ENCODE measurements at places on chromosomes 13 and 19. TPM values are rescaled to one million over a fixed set of nuclear protein-coding genes. Genes with fewer than 3 reads are reported as not detected.

DNA sequence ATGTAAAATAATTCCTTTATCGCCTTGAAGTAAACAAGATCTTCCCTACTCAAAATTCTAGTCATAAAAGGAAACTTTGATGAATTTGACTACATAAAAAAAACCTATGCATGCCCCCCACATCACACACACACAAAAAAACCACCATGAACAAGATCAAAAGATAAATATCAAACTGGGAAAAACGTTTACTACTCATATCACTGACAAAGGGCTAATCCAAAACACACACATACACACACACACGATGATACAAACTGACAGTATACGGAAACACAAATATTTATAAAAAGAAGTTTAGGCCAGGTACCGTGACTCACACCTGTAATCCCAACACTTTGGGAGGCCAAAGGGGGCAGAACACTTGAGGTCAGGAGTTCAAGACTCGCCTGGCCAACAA is 61.9 kb downstream of the TSC22D1 start:
- no peak for DNase-seq

GRCh38 chr19:4870025-4870700 is 2.7 kb upstream of the PLIN3 start:
- peak; percentile 96 for DNase-seq

DNA sequence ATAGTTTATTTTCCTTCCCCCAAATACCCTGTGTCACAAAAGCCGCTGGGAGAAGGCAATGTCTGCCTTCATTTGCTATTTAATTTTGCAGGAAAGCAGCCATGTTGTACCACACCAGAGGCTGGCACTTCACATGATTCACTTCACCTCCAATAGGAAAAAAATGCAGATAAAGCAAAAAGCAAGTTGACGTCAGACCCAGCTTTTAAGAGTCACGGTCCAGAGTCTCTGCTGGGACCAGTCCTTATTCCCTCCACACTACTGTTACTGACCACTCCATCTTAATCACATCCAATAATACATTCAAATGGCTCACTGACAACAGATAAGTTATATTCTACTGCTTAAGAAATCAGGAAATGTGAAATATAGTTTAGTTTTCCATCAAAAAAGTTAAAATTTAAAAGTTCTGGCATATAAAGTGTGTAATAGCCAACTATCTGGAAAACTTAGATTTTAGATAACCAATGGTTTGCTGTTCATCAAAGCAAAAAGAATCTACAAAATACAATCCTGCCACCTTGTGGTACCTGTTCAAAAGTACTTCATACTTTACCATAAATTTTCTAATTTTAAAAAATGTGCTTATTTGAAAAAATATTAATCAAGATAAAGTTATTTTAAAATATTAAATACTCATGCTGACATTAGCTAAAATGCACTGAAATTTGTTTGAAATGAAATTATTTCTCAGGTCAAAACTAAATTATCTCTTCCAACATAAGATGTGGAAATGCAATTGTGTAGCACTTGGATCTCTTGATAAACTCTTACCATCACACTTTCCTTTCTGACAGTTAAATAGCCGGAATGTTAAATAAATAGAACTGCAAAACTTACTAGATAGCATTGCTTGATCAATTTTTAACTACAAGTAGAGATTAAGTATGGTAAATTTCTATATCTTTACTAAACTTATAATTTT is 97.3 kb downstream of the SERP2 start:
- peak; percentile 84 for DNase-seq

DNA sequence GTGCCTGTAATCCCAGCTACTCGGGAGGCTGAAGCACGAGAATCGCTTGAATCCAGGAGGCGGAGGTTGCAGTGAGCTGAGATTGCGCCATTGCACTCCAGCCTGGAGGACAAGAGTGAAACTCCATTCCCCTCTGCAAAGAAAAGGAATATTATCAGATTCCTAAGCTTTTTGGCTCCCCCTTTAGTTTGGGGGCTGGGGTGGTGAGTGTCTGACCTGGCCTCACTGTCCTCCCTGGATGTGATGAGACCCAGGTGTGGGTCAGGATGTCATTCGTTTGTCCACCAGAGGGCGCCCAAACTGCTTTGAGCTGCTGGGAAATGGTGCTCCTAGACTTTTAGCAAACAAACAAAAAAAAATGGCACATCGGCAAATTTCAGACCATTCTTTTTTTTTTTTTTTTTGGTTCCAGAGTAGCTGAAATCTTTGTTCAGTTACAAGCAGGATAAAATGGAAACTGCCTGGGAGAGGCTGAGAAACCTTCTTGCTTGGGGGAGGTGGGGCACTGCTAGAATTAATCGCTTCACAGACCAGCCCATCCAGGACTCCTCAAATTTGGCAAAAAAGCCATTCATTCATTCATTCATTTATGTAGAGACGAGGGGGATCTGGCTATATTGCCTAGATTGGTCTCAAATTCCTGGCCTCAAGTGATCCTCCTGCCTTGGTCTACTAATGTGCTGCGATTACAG is 29.4 kb downstream of the SPC24 start:
- DNase-seq: peak; percentile 63

DNA sequence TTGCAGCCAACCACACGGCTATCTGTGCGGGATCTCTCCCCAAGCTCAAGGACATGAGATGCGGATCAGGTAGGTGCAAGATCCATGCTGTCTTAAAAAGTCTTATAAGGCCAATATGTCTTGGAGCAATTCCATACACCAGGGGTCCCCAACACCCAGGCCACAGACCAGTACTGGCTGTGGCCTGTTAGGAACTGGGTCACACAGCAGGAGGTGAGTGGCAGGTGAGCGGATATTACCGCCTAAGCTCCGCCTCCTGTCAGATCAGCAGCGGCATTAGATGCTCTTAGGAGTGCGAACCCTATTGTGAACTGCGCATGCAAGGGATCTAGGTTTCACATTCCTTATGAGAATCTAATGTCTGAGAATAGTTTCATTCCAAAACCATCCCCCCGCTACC is 68.8 kb upstream of the ZNF599 start:
- no peak for DNase-seq

DNA sequence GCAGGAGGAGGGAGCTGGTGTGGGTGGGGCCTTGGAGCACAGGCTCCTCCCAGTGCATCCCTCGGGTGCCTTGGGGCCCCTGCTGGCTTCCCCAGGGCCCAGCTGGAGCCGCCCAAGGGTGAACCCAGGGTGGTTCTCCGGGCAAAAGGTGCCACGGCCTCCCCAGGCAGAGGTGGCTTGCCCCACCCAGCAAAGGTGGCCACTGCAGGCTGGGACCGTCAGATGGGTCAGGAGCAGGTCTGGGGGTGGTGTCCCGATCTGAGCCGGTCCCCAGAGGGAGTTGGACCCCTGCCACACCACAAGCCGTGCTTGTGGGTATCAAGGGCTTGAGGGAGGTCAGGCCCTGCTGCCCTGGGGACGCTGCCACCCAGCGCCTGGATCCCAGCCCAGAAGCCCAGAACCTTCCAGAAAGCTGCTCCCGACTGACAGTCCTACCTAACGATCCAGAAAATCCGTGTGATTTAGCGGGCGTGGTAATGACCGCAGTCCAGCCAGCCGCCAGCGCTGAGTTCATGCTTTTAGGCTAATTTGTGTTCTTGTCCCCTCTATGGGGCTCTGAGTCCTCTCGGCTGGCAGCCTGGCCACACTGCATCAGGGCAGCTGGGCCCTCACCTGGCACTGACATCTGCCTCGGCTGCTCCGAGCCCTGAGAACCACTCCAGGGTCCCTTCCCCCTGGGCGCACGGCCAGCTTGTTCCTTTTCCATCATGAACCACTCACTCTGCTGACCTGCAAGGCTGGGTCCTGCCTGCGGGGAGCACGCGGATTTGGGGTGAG is 5.0 kb upstream of the GRIN3B start:
- peak; percentile 76 for DNase-seq

- DNase-seq: peak; percentile 51
Measured at GRCh38 chr13:46392967-46393366, 5.9 kb upstream of the RUBCNL start.

DNA sequence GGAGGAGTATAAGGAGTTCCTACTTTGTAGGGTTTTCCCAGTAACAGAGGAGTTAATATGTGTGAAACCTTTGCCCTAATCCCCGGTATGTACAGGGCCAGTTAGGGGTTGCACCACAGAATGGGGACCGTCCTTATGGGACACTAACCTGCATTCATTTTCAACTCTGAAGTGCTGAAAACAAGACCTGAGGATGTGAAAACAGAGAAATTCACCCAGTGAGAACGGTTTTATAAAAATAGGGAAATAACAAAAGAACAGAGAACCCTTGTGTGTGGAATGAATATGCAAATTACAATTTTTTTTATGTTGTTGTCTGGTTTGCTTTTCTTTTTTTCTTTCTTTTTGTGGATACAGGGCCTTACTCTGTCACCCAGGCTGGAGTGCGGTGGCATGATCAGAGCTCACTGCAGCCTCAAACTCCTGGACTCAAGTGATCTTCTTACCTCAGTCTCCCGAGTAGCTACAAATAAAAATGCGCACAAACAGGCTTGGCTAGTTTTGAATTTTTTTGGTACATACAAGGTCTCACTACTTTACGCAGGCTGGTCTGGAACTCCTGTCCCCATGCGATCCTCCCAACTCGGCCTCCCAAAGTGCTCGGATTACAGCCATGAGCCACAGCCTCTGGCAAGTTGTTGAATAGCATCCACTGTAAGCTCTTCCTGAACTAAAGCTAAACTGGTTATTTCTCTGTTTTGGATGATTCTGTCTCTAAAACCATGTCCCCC is 10.6 kb downstream of the CLC start:
- DNase-seq: no peak

DNA sequence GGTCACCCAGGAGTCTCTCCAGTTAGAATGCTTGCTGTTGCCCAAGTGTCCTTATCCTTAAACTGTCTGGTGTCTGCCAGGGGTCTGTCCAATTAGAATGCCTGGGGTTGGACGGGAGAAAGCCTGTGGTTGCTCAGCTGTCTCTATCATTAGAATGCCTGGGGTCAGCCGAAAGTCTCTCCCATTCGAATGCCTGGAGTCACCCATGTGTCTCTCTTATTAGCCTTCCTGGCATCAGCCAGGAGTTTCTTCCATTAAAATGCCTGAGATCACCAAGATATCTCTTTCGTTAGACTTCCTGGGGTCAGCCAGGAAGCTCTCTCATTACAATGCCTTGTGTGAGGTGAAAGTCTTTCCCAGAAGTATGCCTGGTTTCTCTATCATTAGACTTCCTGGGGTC is 1521.0 kb downstream of the UQCRFS1 start:
- DNase-seq: no peak

- DNase-seq: no peak
Measured at GRCh38 chr13:96229356-96229755, 139.4 kb downstream of the HS6ST3 start.

CAMSAP3 gene
- total RNA-seq: 3.9 TPM

SHISA2 gene
- 148 TPM for total RNA-seq

SHANK1 gene
- total RNA-seq: not detected

SBK2 gene
- total RNA-seq: not detected

ANGPTL8 gene
- total RNA-seq: not detected

All from Caki2 (cell line).